Esophagus squamous epithelium (tissue), 5 donors: ENCODE measurements at places on chromosomes 6 and 20.

GRCh38 chr6:7590918-7591302, 912 bp downstream of the SNRNP48 start:
- DNase-seq, result no peak

DNA sequence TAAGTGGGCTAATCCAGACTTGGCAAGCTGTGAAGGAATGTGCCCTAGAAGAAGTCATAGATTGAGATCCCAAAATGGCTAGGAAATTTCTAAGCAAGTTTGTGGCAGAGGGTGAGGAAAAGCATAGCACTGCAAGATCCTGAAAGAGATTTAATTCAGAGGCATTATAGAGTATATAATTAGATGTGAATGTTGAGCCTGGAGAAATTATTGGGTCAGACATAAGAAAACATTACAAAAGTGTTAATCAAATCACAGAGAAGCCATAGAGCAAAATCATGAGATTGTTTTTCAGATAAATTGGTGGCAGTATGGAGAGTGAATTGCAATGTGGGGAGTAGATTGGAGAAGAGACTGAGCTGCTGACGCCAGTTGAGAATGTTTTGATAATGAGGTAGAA, 90.0 kb downstream of the CD2AP start:
- no peak for DNase-seq

DNA sequence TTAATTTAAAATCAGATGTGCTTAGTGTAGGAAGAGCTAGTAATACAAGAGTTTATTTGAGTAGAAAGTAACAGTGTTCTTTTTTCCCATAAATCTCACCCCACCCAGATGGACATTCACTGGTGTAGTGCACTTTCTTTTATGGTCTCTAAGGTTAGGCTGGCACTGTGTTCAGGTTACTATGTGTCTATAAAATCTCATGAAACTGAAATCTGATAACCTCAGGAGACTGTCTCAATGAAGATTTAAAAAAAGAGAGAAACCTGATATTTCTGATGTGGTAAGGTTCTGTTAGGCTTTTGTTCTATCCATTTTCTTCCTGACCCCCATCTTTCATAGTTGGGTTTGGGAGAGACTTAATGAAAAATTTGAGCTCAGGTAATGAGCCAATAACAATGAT, 101.2 kb upstream of the CLVS2 start:
- no peak for DNase-seq

- no peak for DNase-seq
These were observed 16.6 kb upstream of the FBXO9 start for GRCh38 chr6:53048431-53049195.

GRCh38 chr6:35765739-35766138, 10.7 kb upstream of the CLPSL2 start:
- DNase-seq, result no peak

DNA sequence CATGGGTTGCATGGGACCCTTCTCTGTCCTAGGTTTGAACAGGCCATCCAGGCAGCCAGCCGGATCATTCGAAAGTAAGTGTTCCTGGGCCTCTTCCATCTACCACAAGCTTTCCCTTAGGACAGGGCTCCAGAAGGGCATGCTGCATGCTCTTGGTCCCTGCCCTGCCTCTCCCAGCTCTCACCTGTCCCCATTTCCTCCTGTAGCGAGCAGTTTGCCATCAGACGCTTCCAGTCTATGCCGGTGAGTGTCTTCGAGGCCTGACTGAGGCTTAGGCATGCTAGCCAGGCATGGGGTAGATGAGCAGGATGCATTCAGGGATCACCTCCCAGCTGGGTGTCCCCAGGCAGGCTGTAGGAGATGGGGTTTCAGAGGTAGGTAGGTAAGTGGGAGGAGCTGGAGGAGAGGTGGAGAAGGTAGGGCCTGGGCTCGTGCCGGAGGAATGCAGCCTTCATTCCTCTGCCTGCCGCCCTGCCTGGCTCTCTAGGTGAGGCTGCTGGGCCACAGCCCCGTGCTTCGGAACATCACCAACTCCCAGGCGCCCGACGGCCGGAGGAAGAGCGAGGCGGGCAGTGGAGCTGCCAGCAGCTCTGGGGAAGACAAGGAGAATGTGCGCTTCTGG, 4.3 kb downstream of the CDC25B start:
- no peak for DNase-seq

GRCh38 chr6:169428532-169428931, 174.9 kb upstream of the THBS2 start:
- DNase-seq, result no peak

DNA sequence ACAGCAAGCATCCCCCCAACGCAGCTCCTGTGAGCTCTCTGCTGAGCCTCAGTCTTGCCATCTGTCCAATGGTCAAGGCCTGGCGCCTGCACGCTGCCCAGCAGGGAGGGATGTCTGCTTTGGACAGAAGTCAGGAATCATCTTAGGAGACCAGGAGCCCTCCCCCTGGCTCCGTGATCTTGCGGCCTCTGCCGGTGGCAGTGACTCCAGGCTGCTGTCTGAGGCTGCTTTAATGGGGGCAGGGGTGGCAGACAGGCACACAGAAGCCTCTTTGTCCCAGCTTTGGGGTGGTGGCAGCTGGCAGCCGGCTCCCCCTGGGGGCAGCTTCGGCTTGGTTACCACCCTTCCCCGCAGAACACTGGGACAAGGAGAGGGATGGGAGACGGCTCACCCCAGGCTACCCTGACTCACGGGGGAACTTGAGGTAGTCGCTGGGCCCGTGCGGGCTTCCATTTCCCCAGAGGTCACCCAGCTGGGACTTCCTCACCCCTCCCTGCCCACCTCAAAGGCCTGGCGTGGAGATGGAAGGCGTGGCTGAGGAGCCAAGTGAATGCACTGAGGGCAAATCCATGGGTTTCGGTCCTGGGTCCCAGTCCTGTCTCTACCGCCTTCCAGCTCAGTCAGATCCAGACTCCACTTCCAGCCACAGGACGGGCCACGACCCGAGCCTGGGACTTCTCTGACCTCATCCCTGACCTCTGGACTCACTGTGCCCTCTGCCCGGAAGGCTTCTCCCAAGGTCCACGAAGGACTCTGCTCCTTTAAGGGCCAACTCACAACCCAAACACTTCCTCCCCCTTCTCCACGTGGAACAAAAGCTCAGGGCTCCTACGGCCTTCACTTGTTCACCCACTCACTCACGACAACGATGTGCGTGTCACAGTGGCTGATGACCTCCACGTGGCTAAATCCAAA, 14.8 kb downstream of the PEDS1 start:
- DNase-seq, result no peak

DNA sequence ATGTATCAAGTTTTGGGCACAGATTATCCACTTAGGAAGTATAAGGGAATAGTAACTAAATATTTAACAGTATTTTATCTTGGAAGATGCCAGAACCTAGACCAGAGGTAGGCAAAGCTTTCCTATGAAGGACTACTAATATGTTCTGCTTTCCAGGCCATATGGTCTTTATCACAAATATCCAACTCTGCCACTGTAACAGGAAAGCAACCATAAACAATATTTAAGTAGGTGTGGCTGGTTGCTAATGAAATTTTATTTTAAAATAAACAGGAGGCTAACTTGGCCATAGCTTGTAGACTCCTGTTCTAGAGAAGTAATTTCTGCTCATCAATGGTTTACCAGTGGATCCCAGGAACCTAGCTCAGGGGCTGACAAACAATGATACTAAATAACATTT, 39.4 kb downstream of the NOL7 start:
- DNase-seq, result no peak

DNA sequence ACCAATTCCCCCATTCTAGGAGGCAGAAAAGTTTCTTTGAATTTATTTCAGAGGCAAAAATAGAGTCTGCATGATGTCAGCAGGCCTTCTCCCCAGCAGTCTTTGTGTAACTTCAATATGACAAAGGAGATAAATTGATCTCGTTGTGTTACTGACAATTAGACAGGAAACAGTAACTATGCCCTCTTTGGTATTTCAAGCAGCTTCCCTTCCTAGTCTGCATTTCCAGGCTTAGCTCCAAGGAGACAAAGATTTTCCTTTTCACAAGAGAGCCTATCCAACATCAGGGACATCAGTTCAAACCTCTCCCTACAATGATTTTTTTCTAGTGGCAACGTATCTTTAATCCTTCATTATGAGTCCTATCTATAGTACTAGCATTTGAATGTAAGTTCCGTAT, 245.9 kb upstream of the HSF2 start:
- DNase-seq, result no peak

GRCh38 chr6:151637814-151638213, 144.0 kb downstream of the CCDC170 start:
- DNase-seq, result no peak

- no peak for DNase-seq
These were observed 53.7 kb upstream of the TMX4 start for GRCh38 chr20:8073024-8073832.

- DNase-seq, result no peak
These were observed 81.1 kb downstream of the STXBP5 start for GRCh38 chr6:147285087-147285855.

- DNase-seq, result no peak
These were observed 126.0 kb upstream of the ADGRF1 start for GRCh38 chr6:47168180-47168579.

- no peak for DNase-seq
These were observed 5.5 kb downstream of the ZBP1 start for GRCh38 chr20:57614490-57615444.

DNA sequence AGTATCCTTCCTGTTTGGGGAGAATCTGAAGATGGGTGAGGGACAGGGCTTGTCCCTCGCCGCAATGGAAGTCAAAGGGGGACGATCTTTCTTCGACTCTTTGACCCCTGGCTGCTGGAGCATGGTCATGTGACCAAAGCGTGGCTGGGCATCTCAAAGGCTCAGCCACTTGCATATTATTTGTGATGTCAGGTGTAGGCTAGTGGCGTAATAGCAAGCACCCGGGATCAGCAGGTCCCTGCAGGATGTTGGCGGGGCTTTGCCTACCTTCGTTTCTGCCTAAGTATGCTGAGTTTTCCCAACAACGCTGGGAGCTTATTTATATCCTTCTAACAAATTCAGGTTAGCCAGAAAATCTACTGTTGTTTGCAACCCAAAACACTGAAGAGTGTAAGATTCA, 50.3 kb upstream of the IL20RA start:
- no peak for DNase-seq

DNA sequence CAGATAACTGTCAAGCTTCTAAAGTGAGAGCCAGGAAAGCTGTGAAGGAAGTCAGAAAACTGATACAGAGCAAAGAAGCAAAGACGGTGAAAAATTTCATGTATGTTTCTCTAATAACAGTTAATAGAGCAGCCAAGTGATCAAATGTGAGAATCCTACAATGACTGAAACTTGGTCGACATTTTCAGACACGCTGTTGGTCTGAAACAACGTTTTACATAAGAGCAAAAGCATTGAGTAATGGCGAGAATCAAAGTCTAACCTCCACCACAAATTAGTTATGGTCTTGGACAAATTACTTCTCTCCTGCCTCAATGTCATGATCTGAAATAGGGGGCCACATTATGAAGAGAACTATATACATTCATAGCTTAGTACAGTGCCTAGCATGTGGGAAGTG, 3.3 kb downstream of the MKKS start:
- DNase-seq, result no peak

- no peak for DNase-seq
These were observed 32.5 kb downstream of the PLCG1 start for GRCh38 chr20:41169791-41170351.

- no peak for DNase-seq
These were observed 25.5 kb downstream of the GNAS start for GRCh38 chr20:58877976-58878360.

- DNase-seq, result no peak
These were observed 133.2 kb downstream of the CDH4 start for GRCh38 chr20:61385296-61385695.

- no peak for DNase-seq
These were observed 7.5 kb upstream of the CCDC28A start for GRCh38 chr6:138765896-138766655.

DNA sequence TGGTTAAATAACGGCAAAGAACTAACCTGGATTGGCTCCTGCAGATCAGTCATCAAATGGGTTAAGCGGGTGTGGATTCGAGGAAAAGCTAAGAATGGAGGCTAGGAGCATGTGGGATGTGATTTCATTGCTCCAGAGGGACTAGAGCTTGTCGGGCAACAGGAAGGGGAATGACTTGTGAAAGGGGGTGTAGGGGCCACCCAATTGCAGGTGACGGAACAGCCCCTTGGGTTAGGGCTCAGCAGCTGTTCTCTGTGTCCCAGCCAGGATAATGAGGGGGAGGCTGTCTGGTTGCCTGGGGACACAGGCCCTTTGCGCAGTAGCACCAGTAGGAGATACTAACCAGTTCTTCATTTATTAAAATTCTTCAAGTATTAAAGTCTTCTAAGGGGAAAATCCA, 25.0 kb upstream of the MRPS18A start:
- no peak for DNase-seq

DNA sequence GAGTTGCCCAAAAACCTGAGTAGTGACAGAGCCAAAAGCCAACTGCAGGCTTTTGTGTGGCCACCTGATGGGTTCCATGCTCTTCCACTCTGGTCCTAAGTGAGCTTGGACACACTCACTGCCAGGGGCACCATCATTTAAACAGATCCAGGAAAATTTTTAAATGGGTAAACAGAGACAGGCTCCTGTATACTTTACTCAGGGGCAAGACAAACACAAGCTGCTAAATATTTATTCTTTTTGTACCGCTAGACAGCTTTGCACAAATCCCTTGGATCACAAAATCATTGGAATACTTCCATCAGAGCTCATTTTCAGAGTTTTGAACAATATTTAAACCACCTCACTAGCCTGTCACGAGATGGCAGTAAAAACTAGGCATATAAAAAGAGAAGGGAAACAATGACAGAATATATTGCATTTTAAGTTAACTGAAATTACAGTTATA, 31.4 kb downstream of the GCLC start:
- no peak for DNase-seq

DNA sequence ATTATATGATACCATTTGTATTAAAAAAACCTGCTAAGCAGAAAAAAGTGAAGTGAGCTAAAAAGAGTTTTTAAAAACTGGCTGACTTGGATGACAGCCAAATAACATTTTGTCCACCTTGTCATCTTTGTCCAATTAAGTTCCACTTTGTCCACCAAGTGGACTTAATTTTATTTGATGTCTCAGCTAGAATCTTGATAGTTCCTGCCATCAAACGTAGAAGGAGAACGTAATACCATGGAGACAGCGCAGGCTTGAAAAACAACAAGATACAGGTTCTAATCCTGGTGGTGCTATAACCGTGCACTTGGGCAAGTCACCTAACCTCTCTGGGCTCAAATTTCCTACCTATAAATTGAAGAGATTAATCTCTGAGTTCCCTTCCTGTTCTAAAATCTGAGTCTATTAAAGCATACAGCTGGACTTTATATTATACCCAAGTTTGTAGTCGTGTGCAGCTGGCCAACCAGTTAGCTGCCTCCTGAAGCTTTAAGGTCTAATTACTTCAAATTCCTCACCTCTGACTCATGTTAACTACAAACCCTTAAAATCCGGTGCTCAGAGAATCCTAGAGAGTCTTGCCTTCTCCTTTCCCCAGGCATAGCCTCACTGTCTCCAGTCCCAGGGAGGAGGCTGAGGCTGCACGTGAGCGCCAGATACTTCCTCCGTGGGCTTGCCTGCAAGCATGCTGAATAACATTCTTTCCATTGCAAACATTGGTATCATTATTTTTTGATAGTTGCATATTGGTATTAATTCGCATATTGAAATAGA, 16.8 kb downstream of the TMEM244 start:
- DNase-seq, result no peak
